Neuronal stem cell (in vitro differentiated cells): ENCODE measurements at places on chromosomes 4 and X.

- DNase-seq: no peak
These were observed 177.1 kb downstream of the PARM1 start for GRCh38 chr4:75110061-75110460.

DNA sequence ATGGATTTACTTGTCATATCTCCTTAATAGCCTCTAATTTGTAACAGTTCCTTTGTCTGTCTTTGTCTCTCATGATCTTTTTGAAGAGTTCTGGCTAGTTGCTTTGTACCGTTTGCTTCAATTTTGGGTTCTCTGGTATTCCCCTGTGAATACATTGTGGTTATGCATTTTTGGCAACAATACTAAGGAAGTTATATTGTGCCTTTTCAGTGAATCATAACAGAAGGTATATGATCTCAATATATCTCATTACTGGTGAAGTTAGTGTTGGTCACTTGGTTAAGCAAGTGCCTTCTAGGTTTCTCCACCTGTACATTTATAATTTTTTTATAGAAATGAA, 48.6 kb downstream of the DCLK2 start:
- DNase-seq: no peak

DNA sequence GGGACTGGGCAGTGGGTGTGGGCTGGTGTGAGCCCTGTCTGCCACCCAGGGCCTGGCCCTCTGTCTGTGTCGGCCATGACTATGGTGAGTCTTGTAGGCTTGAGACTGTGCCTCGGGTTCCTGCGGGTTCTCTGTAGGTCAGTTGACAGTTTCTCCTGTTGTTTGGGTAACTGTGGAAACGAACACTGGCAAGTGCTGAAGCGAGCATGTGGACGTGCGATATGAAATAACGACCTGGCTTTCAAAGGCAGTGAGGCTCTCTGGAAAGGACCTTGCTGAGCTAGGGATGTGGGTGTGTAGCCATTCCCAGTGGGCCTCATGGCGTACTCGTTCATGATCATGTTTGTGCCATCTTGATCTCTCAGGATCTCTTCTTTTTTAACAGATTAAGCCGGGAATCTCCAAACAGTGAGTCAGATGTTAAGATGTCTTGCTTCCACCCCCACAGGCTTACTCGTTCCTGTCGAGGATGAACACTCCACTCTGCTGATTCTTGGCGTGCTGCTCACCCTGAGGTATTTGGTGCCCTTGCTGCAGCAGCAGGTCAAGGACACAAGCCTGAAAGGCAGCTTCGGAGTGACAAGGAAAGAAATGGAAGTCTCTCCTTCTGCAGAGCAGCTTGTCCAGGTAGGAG, 41.3 kb downstream of the HTT start:
- no peak for DNase-seq

DNA sequence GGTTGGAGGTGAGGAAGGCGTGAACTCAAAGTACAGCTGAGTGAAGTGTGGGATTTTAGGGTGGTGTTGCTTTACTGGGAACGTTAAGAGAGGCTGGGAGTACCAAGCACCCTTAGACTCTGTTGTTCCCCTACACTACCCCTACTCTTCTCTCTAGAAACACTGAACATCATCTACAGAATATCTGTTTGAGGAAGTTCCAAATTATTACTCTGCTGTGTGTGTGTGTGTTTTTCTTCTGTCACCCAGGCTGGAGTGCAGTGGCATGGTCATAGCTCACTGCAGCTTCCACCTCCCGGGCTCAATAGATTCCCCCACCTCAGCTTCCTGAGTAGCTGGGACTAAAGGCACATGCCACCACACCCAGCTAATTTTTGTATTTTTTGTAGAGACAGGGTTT, 76.7 kb upstream of the AP1S2 start:
- no peak for DNase-seq

- DNase-seq: no peak
These were observed 89.0 kb upstream of the GC start for GRCh38 chr4:71872767-71873415.

GRCh38 chr4:103008875-103009729, 10.4 kb downstream of the SLC9B1 start:
- DNase-seq: peak; percentile 54

- DNase-seq: no peak
These were observed 11.9 kb downstream of the AR start for GRCh38 chrX:67555578-67556203.

GRCh38 chr4:26268246-26268645, 52.6 kb upstream of the RBPJ start:
- DNase-seq: no peak

- DNase-seq: no peak
These were observed 56.4 kb upstream of the SCML1 start for GRCh38 chrX:17680732-17681413.

- no peak for DNase-seq
These were observed 90.3 kb upstream of the MAML3 start for GRCh38 chr4:140244328-140244727.

- no peak for DNase-seq
These were observed 2.2 kb downstream of the IDUA start for GRCh38 chr4:988726-989721.

DNA sequence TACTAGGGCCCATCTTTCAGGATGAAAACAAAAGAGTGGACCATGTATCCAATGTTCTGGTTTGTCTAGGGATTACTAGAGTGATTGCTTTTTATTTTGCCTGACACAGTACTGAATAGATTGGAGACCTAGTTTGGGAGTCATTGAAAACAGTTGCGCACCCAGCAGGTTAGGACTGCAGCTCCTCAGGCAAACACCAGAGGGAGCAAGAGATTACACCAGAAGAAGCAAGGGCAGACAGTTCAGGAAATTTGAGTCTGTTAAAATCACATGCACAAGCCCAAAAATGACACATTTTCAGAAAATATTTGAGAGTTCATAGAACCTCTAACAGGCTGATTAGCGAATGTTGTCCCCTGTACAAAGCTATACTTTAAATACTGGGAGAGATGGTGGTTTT, 55.6 kb downstream of the CYLC1 start:
- DNase-seq: no peak

DNA sequence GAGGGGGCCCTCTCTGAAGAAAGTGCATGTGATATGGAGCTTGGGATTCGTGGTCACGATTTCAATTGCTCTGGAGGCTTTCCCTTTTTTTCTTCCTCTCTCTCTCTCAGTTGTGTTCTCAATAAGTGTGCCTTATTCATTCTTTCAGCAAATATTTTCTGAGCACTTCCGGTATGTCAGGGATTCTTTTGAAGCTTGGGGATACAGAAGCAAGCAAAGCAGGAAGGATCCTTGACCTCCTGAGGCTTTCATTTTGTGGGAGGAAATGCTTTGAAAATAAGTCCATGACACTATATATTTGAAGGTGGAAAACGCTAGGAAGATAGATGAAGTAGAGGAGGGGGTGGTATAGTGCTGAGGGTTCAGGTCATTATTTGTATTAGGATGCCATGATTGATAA, 12.6 kb upstream of the GABRE start:
- DNase-seq: no peak

DNA sequence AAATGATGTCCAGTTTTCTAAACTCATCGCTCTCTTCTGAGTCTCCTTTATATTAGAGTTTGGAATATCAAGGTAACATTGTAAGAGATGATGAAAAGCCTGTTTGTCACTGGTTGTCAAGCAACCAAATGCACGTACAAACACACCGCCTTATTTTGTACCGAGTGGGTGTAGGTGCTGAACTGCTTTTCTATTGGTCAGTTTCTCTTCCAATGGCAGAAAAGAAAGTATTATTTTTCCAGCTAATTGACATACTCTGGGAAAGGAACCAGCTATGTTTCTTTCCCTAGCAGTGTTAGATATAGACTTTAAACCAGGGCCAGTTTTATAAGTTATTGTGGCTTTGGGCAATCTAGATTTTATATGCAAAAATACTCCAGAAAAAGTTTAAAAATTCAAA, 6.6 kb upstream of the PPM1K start:
- DNase-seq: no peak

DNA sequence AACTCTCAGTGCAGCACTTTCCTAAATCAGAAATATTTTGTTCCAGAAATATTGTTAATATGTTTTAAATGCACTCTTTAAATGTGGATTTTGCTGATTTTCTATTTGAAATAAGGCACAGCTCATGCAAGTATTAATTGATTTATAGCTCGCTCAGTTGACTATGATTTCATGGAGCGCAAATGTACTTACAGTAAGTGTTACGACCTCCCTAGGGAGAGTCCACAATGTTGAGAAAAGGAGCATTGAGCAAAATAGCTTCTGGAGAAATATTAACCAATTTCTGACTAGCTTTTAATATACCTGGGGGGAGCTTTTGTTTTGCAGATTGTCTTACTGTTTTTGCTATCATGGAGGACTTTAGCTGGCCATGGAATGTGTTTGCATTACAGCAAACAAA, 1687.5 kb downstream of the STIM2 start:
- no peak for DNase-seq

GRCh38 chrX:3485727-3486126, 139.3 kb upstream of the MXRA5 start:
- no peak for DNase-seq

DNA sequence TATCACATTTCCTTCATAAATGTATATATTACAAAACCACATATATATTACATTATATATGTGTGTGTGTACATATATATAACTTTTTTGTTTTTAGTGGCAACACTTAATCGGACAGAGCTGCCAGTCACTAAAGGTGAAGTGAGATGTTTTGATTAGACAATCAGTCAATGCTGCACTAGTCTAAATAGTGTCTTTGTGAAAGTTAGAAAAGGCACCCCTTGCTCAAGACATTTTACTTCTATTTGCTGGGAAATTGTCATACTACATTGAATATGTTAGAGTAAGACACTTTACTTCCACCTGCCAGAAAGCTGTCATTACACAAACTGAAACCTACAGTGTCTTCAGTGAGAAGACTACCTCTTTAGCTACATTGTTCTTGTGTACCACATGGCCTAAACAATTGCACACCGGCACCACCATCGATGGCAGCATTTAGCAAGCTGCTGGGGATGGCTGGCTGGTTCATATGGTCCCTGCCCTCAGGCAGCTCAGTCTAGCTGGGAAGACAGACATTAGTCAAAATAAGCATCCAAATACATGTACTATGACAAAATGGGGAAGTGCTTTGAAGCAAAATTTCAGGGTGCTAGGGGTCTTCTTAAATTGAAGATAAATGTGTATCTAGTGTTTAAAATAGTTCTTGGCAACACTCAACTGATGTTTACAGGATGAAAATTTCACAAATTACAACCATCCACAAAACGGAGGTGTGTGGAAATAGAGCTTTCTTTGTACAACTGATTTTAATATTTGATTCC, 148.1 kb upstream of the GATB start:
- DNase-seq: no peak

GRCh38 chr4:51895816-51896408, 53.0 kb downstream of the DCUN1D4 start:
- DNase-seq: peak; percentile 63

- no peak for DNase-seq
These were observed 911.7 kb upstream of the NDST4 start for GRCh38 chr4:116024954-116025708.

GRCh38 chr4:182653596-182653995, 263.6 kb downstream of the DCTD start:
- no peak for DNase-seq

DNA sequence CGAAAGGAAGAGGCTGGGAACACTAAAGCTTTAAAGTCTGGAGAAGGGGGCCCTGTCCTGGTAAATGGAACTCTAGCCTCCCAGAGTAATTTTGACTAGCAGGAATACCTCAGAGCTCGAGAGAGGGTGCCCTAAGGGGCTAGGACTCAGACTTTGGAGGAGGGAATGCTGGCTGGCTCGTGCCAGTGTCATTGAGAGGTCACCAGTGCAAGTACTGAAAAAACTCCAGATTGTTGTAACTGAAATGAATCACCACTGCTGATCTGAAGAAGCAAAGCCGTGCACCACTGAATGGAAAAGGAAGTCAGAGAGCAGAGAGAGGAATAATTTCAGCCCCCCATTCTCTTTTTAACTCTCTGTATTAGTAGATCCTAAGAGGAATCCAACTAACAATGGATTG, 690.2 kb downstream of the FAT4 start:
- no peak for DNase-seq

DNA sequence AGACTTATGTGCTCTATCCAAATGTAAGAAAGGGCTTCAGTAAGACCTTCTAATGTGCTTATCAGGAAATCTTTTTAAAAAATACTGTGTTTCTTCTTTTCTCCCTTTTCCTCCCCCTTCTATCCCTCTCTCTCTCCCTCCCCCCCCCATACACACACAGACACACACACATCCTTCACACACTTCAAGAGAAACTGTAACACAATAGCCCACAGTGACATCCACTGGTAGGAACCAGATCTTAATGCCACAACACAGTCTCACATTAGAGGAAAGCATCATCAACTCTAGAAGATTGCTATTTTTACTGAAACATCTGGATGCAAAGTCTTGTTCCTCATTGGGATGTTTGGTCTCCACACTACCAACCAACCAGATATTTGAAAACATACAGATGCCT, 4.6 kb downstream of the PCDH19 start:
- no peak for DNase-seq

GRCh38 chr4:147345662-147346061, 135.2 kb upstream of the EDNRA start:
- DNase-seq: no peak

DNA sequence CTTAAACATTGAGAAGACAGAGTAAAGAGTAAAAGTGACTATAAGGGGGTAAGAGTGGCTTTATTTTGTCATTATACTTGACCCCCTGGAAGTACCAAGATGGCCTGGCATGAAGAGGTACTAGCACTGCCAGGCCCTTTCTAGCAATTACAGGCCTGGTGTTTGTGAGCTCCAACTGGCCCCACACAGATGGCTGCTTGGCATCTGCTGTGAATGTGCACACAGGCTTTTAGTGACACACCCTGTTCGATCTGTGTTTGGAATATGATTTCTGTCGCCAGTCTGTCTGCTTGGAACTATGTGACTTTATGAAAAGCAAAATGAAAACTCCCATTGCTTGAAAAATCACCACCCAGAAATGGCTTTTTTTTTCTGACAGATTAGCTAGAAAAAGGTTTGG, 123.3 kb downstream of the CLCN4 start:
- DNase-seq: no peak

DNA sequence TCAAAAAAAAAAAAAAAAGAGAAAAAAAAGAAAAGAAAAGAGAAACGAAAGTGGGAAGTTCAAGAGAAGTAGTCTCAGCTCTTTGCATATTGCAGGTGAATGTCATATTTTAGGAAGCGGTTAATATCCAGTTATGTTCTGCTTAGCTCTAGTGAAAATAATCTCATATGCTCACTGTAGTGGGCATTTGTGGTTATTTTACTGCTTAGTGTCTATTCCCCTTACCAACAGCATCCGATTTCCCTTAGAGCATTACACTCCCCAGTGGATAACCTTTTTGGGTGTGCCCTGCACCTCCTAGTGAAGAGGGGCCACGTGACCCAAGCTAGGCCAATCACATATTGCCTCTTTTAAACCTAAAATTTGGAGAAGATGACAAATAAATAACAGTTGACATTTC, 111.2 kb upstream of the ZNF827 start:
- DNase-seq: no peak

GRCh38 chr4:166077782-166078181, 204.7 kb downstream of the TLL1 start:
- no peak for DNase-seq

DNA sequence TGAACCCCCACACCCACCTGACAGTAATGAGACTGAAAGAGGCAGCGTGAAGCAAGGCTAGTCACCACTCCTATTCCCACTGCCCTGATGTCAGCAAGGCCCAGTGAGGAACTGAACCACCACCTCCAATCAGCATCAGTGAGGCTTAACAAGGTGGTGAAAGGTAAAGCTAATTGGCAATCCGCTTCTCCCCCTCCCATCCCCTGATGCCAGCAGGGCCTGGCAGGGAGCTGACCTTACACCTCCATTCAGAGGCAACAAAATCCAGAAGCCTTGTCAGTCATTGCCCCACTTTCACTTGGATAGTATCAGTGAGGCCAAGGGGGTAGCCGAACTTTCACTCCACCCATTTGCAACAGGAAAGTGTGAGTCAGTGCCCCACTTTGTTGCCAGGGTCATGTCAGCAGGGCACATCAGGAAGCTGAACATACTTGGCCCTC, 60.8 kb downstream of the AWAT2 start:
- DNase-seq: no peak
